DMS153 (cell line): ENCODE measurements at places on chromosomes 3 and 15.

DNA sequence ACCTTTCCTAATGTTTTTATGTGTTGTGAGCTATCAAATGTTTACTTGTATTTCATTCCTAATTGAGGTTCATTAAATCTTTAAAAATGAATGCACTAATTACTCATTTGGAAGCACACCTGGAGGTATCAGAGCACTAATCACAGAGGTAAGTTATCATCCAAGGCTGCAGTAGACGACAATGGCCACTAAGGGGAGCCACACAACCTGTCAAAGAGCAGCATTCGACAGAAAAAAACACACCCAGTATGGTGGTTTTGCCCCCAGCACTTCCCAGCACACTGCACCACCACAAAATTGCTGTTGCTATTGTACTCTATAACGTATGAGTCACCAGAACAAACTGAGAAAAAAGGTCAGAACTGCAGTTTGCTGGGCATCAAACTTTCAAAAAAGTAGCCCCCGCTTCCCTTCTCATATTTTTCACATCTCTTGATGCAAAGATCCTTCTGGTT, 205.9 kb upstream of the IGF1R start:
- peak; percentile 35 for DNase-seq

DNA sequence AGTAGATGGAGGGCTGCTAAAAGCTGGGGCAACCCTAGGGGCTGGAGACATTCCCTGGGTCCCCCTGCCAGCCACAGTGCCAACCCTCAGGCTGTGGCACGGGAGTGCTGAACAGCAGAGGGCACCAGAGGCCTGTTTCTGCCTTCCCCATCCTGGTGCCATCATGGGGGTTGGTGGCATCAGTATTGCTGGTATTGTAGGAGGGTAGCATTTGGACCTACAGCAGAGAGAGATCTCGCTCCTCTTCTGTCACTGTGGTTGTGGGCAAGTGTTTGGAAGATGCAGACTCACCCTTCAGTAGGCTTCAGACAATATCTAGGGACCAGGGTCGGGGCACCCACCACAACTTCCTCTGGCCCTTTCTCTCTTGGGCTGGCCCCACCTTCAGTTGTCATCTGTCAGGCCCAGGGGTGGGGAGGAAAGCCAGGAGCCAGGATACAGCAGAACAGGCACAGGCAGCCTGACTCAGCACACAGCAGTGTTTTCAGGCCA, 123.5 kb downstream of the RPLP1 start:
- DNase-seq = no peak

GRCh38 chr15:68471541-68471940, 39.6 kb upstream of the ITGA11 start:
- no peak for DNase-seq

DNA sequence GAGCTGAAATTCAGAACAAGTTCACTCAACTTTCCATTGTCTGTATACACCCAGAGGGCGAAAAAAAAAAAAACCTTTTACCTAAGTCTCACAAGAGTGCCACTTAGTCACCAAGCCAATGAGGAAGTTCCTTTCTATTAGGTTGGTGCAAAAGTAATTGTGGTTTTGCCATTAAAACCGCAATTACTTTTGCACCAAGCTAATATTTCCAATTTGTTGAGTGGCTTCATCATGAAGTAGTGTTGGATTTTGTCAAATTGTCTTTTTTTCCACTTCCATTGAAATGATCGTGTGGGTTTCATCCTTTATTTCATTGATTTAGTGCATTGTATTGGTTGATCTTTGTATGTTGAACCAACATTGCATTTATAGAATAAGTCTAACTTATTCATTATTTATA, 253.9 kb downstream of the ZIC4 start:
- DNase-seq = no peak

GRCh38 chr3:50484722-50485121, 18.7 kb downstream of the CACNA2D2 start:
- DNase-seq = no peak

- DNase-seq = no peak
Measured at GRCh38 chr15:68590721-68591389, 12.1 kb downstream of the CORO2B start.

DNA sequence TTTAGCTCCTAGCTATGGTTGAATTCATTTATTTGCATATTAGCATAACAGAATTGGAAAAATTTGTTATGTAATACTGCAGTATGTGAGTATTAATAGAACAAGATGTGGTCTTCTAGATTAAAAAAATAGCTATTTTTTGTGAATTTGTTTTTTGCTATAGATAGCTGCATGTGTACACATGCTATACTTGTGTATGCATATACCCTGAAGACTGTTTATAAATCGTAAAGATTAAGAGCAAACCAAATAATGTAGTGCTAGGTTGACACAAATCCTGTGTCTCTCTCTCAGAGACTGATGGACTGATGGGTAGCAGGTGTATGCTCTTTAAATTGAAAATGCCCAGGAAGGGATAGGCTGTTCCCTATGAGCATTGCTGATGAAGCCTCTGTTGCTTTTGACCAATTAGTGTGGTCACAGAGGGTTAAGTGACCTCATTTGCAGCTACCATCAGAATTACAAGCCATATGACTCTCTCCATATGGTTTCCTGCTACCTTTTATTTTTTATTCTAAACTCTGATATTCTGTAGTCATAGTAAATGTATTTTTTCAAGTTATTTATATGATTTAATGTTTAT, 9.0 kb downstream of the PLCL2 start:
- DNase-seq = peak; percentile 40

DNA sequence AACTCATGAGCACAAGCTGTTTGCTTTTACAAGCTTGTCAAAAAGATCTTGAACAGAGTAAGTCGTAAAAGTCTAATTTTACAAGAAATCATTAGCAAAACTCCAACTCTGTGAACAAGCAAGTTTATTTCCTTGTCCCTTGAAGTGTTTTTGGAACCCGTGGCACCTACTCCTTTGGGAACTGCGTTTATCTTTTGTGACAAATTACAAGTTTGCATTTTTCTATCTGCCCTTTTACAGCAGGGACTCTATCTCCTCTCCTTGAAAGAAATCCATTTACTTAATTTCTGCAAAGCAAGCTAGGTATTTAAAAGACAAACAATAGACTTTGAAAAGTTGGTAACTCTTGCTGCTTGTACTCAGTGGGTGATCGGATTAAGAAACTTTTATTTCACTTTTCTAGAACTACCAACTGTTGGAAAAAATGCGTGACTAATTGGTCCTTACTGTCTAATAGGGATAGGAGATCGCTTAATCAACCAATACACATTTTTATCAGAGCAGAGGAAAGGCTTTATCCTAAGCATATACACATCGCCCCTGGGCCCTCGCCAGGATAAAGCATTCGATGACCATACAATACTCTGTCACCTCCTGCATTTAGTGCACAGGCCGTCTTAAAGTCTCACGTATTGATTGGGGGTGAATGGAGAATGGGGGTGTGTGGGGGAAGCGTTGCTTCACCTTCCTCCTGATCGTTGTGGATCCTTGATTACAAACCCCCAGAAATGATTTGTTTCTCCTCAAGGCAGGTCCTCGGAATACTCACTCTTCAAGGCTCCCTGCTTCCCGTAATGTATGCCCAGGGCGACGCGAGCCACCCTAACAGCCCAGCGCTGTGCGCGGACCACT, 1.7 kb downstream of the PRTG start:
- DNase-seq = no peak

DNA sequence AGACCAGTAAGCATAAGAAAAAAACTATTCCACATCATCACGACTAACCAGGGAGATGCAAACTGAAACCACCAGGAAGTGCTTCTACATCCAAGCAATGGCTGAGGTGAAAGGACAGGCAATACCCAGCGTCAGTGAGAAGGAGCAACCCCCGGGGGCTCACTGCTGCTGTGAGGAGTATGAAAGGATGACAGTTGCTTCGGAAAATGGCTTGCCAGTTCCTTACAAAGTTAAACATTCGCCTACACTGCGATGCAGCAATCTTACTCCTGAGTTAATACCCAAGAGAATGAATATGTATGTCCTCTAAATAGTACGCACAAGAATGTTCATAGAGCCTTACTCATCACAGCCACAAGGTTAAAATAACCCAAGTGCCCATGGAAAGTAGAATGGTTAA, 13.3 kb upstream of the PLXNA1 start:
- no peak for DNase-seq

DNA sequence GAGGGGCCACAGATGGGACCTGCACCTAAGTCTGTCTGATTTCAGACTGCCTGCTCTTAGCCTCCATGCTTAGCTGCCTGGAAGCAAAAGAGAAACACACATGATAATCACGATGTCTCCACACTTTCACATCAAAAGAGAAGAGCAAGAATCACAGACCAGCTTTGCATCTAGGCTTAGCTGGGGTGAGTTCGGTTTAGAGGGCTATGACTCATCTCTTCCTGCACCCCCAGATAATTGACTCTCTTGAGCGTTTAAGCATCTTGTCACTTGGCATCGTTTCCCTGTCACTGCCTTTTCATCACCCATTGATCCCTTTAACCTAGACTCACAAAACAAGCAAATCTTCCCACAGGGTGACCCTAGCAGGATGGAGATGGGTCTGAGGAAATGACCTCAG, 124.0 kb downstream of the NTRK3 start:
- DNase-seq = no peak

GRCh38 chr3:191135175-191135574, 63.9 kb upstream of the OSTN start:
- no peak for DNase-seq

DNA sequence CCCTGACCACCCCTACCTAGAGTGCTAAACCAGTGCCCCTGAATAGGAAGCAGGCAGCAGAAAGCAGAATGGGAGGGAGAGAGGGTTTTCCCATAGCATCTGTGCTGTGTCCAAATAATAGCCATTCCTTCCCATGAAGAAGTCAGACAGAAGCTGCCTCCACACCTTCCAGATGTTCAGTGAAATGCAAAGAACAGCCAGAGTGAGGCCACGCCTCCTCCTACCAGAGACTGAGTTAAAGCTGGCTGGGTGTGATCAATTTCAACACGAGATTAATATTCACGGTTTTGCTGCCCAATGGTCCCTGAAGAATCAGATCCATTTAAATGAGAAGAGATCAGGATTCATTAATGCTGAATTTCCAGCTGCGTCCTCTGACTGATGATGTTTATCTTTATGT, 111.8 kb downstream of the SRGAP3 start:
- DNase-seq = no peak

- no peak for DNase-seq
Measured at GRCh38 chr3:20079621-20080020, 39.4 kb downstream of the KAT2B start.

DNA sequence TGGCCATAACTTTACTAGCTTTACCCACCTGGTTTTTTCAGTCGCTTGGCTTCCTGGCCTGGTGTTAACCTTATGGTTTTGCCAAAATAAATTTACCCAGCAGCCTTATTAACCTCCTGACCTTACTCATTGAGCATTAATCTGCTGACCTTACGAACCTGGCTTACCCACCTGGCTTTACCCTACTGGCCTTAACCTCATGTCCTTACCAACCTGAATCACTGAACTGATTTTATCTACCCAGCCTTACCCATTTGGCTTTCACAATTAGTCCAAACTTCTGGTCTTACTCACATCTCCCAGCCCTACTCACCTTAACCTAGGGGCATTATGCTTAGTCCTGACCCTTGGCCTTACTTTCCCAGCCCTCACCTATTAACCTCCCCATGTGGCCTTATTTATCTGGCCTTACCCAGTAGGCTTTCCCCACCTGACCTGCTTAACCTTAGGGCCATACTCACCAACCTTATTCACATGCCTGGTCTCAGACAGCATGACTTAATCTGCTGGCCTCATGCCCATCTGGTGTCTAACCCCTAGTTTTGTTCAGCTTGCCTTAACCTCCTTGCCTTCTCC, 93.4 kb downstream of the IL12A start:
- DNase-seq = no peak

DNA sequence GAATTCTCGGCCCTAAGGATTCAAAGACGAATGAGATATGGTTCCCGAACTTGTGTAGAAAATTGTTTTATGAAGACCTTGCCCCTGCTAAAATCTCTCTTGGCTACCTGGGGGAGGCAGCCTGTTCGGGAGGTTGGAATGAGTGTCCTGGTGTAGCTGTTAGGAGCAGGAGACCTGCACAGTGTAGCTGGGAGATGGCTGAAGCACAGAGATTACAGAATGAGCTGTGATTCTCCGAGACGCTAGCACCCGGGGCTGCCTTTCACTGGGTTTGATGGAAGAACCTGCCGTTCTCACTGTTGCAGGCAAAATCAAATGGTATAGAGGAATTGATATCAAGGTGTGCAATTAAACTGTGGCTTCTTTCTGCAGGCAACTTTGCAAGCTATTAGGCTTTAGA, 68.0 kb downstream of the TRAK1 start:
- no peak for DNase-seq
